ENCODE measurements at places on chromosomes 3 and 15.
A peak's percentile ranks its signal among the peaks of the same experiment; 100 is the strongest.

DNA sequence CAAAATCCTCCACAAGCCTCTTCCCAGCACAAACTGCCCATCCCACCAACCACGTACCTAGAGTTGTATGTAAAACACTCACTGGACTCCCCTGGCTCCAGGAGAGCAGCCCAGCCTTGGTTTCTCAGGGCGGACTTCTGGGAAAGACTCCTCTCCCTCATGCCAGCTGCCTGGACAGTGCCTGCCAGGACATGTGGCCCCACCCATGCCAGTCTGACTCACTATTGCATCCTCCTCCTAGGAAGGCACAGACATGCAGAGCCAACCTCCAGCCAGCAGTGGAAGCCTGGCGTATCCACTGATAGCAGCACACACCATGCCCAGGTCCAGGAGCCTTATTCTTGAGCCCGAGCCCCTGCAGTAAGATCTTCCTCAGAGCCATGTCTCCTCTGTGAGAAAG, 8.6 kb downstream of the PKM start:
- no peak for DNase-seq

- DNase-seq: no peak
These were observed 161.6 kb upstream of the GBE1 start for GRCh38 chr3:81923038-81923437.

GRCh38 chr3:100047455-100048141, 66.7 kb downstream of the FILIP1L start:
- peak; percentile 86 for DNase-seq

- DNase-seq: no peak
These were observed 215.3 kb upstream of the THRB start for GRCh38 chr3:24709956-24710355.

DNA sequence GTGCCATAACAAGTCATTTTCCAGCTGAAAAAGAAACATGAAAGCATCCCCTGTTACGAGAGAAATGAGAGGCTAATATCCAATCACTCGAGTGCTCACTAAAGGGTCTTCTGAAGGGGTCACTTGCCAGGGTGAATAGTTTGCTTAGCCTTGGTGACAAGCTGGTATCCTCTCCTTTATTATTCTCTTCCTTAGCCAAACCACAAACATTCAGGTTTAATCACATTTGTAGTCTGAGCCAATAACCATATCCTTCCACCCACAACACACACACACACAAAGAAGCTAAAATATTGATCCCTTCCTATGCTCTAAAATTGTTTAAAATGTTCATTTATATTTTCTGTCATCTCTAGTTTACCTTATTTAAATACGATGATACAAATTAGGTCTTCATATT, 240.5 kb upstream of the TMCO5A start:
- no peak for DNase-seq

GRCh38 chr3:31529421-31529820, 3.3 kb upstream of the STT3B start:
- DNase-seq: no peak

GRCh38 chr15:48579945-48580671, 65.4 kb downstream of the FBN1 start:
- DNase-seq: no peak

- DNase-seq: no peak
These were observed 145.9 kb downstream of the SHQ1 start for GRCh38 chr3:72702390-72702789.

DNA sequence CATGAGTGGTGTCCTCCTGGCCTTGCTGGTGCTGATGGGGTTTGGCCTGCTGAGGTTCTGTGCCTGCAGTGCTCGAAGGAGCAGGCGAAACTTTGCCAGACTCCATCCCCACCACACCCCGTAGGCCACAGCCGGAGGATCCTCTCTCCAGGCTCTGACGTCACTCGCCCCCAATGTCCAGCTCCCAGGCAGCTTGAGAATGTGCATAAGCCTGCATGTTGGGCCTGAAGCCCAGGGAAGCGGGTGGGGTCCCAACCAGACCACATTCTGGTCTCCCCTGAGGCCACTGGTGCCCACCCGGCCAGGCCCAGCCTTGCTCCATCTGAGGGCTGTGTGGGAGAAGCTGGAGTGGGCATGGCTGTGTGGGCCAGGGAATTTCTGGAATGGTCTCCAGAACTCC, 109.8 kb downstream of the ASB7 start:
- DNase-seq: no peak

DNA sequence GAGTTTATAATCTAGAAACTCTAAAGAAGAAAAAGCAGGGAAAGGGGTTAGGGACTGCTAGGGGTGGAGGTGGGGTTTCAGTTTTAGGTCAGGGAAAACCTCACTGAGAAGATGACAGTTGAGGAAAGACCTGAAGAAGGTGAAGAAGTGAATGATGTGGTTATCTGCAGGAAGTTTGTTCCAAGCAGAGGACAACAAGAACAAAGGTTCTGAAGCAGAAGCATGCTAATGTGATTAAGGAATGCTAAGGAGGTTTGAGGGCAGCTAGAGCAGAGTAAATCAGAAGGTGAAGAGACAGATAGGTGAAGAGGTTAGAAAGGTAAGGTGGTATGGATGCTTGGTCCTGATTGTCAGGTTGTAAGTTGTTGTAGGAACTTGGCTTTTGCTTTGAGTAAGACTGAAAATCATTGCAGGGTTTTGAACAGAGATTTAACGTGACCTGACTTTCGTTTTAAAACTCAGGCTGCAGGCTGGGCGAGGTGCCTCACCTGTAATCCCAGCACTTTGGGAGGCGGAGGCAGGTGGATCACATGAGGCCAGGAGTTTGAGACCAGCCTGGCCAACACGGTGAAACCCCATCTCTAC, 8.6 kb downstream of the OXSR1 start:
- DNase-seq: no peak

DNA sequence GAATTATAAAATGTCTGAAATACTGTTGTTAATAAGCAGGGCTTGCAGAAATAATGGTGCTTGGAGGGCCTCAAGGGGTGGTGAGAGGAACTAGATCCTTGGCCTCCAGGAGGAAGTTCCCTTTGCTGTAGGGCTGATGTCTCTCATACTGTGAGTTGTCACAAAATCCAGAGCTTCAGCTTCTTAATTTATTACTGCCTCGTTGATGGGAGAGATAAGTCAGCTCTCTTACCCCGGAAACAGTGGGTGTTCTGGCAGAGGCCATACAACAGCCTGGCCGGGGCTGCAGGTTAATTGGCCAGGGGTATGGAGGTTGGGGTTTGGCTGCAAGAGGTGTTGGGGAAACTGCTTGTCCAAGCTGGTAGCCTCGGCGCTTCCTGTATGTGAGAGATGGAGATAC, 15.5 kb downstream of the MAPKAPK3 start:
- no peak for DNase-seq

- DNase-seq: peak; percentile 86
These were observed 44.4 kb upstream of the SPTSSB start for GRCh38 chr3:161415506-161416231.

- no peak for DNase-seq
These were observed 118.9 kb upstream of the IGSF10 start for GRCh38 chr3:151579571-151580270.

GRCh38 chr3:50603261-50604109, 8.1 kb downstream of the CISH start:
- DNase-seq: no peak

DNA sequence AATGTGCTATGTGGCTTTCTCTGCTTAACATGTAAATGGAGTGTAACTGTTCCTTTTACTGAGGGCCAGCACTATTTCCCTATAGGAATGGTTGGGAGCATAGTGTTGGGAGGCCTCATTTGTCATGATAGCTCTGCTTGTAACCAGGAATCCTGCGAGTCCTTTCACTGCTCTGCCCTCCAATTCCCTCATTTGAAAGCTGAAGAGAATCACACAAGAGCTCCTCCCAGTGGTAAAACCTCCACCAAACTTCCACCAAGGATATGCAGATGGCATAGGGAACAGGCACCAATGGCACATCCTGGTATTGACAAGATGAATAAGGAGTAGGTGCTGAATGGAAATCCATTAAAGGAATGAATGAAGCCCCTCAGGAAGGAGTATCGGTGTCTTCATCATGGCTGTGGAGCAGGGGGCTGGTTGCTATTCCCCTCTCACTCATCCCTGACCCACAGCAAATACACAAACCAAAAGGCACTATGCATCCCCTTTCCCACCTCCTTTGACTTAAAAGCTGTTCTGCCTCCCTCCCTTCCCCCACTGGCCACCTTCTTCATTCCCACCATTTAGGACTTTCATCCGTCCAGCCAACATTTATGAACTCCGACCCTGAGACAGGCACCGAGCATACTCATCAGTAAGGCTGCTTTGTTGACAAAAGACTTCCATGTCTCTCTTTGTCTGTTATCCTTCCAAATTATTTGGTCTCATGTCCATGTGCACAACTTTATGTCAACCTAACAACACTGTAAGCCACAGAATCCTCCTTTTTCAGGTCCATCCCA, 560.8 kb downstream of the FOXP1 start:
- DNase-seq: no peak

DNA sequence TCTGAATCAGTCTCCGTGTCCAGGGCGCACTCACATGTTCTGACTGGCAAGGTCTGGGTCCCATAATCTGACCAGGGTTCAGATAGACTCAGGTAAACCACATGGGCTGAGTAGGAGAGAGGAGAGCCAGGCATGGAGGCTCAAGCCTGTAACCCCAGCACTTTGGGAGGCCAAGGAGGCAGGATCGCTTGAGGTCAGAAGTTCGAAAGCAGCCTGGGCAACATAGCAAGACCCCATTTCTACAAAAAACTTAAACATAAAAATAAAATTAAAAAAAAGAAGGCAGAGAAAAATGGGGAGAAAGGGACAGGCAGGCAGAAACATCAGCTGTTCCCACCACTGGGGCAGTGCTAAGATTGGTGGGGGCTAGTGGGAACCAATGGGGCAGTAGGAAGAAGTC, 5.4 kb downstream of the TMEM43 start:
- DNase-seq: no peak

- no peak for DNase-seq
These were observed 49.7 kb downstream of the CCK start for GRCh38 chr3:42216302-42216701.

- peak; percentile 13 for DNase-seq
These were observed 411 bp upstream of the C3orf70 start for GRCh38 chr3:185153171-185153771.

- DNase-seq: no peak
These were observed 1029.2 kb downstream of the EPHA3 start for GRCh38 chr3:90136456-90137191.

DNA sequence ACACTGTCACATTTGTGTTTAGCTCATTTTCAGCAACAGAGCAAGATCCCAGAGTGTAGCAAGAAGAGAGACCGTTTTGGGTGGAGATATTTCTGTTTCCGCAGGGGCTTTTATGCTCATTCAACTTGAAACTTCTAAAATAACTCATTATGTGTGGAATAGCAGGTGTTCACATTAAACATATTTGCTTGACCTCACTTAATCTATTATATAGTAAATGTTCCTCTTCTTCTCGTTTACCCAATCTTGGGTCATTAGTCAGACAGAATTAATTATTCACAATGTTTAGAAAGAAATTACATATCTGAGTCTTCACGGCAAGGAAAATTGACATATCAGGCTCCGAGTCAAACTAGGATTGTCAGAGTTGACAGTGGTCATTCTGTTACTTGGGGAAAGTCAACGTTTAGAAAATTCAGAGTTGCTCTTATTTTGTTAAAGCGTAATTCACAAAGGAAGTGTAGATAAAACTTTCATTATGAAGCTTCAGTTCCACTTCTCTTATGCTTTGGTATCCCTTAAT, 222.9 kb downstream of the TPRG1 start:
- DNase-seq: no peak

All from brain microvascular endothelial cell (primary cell).